ENCODE measurements at places on chromosomes 2 and 18. TPM values are rescaled to one million over a fixed set of nuclear protein-coding genes. Genes with fewer than 3 reads are reported as not detected.

The TXNDC2 gene
- not detected for total RNA-seq

The EFEMP1 gene
- 2,354 TPM for total RNA-seq

- H3K4me3 ChIP-seq: no peak overlapping the region
- H3K36me3 ChIP-seq: no peaks in the 10 kb centered on the region
- H3K4me1 ChIP-seq: peaks cover 10% of the 10 kb centered on the region
- H3K27ac ChIP-seq: peak overlapping the region; percentile 40
These were observed 107.4 kb downstream of the CPO start for GRCh38 chr2:207046724-207047123.

- no peaks in the 10 kb centered on the region for H3K4me1 ChIP-seq
- H3K36me3 ChIP-seq: no peaks in the 10 kb centered on the region
- H3K27ac ChIP-seq: no peak overlapping the region
These were observed 32.6 kb upstream of the CNGA3 start for GRCh38 chr2:98313492-98314250.

GRCh38 chr2:30577151-30577550 lies 130.1 kb downstream of the LCLAT1 start:
- DNase-seq: no peak
- no peaks in the 10 kb centered on the region for H3K27me3 ChIP-seq
- H3K4me3 ChIP-seq: no peak overlapping the region

The LIPG gene
- total RNA-seq: 96.2 TPM

DNA sequence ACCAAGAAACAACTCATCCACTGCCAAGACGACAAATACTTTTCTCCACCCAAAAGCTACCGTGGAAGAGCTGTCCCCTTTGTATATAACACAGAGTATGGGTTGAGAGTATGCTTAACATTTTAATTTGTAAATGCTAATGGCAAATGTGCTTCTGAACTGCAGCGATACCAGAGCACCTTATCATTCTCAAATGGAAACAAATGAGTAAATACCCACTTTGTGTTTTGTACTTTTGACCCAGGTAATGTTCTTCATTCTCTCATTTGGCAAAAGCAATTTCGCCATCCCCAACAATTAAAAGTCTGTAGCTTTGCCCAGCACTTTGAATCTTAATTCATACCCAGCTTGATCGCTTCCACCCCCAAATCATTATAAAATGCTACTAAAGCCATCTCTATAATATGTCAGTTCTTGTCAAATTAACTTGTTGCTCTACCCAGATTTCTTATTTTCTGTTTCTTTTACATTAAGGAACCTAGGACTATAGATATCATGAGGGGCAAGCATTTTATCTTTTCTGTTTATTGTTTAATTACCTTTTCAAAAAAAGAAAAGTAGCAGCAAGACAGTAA lies 6.2 kb upstream of the POU3F3 start:
- no peak overlapping the region for H3K4me3 ChIP-seq
- DNase-seq: no peak
- H3K27me3 ChIP-seq: peaks cover 96% of the 10 kb centered on the region
- H3K27ac ChIP-seq: no peak overlapping the region
- H3K4me1 ChIP-seq: no peaks in the 10 kb centered on the region

All from endothelial cell of umbilical vein (primary cell).